ENCODE measurements at places on chromosomes 6 and 20.

- DNase-seq: no peak
Measured at GRCh38 chr6:24323632-24324337, 34.1 kb downstream of the DCDC2 start.

GRCh38 chr6:132174919-132175318, 223.7 kb upstream of the CCN2 start:
- no peak for DNase-seq

- no peak for DNase-seq
Measured at GRCh38 chr6:138205437-138206094, 12.7 kb downstream of the PBOV1 start.

DNA sequence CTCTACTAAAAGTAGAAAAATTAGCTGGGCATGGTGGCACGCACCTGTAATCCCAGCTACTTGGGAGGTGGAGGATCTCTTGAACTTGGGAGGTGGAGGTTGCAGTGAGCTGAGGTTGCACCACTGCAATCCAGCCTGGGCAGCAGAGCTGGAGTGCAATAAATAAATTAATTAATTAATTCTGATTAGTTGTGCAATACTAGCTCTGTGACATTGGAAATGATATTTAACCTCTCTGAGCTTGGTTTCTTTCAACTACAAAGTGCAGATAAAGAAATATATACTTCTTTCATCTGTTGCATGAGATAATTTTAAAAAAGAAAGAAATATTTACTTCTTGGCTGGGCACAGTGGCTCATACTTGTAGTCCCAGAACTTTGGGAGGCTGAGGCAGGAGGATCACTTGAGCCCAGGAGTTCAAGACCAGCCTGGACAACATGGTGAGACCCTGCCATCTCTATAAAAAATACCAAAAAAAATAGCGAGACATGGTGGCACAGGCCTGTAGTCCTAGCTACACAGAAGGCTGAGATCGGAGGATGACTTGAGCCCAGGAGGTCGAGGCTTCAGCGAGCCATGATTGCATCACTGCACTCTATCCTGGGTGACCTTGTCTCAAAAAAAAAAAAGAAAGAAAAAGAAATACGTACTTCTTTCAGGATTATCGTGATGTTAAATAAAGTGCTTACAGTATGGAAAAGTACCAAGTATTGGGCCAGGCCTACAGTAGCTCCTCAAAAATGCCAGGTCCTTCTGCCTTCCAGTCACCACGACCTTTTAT, 15.6 kb upstream of the TBCC start:
- DNase-seq: no peak

DNA sequence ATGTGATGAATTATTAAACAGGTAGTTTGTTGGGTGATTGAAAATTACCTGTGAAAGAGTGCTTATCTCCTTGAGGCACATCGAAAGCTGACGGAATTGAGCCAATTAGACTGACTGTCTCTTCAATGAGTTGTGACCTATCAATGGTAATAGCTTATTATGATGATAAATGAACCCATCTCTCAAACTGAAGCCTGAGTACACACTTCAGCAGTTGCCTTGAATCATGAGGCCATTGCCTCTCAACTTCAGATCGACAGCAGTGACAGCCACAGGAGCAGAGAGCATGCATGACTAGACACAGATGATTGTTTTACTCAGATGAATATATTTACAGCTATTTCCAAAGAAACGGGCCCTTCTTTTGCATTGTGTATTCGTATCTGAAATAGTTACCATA, 323.9 kb downstream of the LAMA2 start:
- DNase-seq: no peak

GRCh38 chr6:36610956-36611336, 16.8 kb downstream of the SRSF3 start:
- DNase-seq: no peak

GRCh38 chr6:3210024-3210610, 17.3 kb downstream of the TUBB2B start:
- no peak for DNase-seq

- DNase-seq: no peak
Measured at GRCh38 chr20:47969426-47969825, 184.1 kb upstream of the SULF2 start.

DNA sequence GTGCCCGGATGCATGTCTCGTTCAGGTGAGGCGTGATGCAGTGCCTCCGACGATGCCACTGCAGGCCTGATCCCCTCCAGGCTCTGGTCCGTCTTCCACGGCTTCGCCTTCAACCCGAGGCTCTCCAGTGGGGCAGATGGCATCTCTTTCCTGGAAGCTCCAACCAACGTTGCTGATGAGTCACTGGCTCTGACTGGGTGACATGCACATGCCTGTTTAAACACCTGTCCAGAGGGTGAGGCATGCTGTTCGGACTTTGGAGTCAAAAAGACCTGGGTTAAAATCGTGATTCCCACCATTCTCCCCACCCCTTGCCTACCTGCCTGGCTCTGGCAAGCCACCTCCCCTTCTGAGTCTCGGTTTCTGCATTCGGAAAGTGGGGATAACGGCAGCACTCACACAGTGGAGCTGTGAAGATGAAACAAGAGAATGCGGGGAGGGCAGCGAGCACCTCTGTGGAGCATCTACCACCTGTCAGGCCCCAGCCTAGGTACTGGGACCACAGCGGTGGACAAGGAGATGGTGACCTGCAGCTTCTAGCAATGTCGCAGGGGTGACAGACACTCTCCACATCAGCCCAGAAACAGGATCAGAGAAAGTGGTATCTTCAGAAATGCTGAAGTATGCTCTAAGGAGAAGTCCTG, 8.5 kb upstream of the EDN3 start:
- DNase-seq: no peak

DNA sequence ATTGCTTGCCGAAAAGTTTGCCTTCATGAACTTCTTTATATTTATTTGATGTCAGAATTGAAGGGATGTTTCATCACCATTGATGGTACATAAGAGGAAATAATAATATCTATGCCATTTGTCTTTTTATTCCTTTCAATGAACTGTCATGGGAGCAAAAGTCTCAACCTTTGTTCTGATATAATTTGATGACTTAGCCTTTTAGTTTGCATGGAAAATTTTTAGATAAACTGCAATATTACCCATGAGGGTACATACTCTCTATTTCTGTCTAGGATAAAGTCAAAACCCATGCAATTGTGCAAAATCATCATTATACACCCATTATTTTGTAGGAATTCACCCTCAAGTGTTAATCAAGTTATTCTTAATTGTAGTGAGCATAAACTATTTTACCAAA, 15.9 kb downstream of the TBXT start:
- DNase-seq: no peak

DNA sequence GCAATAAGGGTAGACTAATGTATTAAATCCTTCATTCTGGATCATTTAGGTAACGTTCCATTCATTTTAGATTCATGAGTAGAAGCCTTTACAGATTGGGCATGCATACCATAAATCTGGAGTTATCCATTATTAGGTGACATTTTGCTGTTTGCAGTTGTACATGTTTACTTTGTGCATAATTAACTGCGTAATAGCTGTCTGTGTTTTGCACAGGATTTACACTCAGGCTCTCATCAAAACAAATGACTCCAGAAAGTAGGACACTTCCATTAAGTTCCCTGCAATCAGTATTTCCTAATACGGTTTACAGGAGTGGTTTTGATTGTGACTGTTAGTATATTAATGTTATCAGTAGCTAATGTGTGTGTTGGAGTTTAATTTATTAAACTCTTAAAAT, 997.4 kb downstream of the HACE1 start:
- no peak for DNase-seq

DNA sequence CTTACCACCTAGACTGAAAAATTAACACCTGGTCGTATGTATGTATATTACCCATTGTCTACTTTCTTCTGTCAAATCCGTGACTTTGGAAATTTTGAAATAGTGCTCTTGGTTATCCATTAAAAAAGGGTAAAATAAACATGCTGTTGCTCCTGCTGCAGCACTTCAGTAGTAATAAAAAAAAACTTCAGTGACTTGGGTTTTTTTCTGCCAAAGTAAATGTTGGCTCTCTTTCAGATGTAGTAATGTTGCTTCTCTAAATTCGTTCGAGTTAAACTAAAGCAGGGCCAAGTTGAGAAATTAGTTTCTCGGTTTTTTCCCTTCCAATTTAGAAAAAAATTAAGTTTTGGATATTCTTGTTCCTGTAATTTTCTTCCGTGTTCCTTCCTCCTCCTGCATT, 34.2 kb downstream of the JARID2 start:
- DNase-seq: peak; percentile 66

DNA sequence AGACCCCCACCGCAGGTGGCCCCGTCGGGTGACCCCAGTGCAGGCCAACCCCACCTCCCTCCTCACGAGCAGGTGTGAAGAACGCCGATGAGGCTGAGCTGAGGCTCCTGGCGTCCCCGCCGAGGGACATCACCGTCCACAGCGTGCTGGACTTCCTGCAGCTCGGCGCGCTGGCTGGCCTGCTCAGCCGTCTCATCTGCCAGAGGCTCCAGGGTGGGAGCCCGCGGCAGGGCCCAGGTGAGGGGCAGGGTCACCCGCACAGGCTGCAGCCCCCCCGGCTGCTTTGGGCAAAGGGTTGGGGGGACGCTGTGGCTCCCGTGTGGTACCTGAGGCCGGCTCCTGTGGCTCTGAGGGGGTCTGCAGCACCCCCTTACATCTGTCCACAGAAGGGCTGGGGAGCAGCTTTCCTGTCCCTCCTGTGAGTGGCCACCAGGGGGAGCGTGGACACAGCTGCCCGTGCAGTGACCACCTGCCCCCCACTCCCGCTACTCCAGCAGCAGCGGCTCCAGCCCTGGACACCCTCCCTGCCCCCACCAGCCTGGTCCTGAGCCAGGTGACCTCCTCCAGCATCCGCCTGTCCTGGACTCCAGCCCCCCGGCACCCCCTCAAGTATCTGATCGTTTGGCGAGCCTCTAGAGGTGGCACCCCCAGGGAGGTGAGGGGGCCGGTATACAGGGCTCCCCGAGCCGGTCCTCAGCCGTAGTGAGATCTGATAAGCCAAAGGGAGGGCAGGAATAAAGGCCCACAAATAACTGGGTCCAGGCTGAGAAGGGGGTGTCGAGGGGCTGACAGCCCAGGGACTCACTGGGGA, 16.5 kb downstream of the COL20A1 start:
- DNase-seq: peak; percentile 8

GRCh38 chr6:169709293-169709692, 7.4 kb downstream of the C6orf120 start:
- no peak for DNase-seq

- DNase-seq: no peak
Measured at GRCh38 chr20:40899344-40899743, 129.3 kb upstream of the TOP1 start.

DNA sequence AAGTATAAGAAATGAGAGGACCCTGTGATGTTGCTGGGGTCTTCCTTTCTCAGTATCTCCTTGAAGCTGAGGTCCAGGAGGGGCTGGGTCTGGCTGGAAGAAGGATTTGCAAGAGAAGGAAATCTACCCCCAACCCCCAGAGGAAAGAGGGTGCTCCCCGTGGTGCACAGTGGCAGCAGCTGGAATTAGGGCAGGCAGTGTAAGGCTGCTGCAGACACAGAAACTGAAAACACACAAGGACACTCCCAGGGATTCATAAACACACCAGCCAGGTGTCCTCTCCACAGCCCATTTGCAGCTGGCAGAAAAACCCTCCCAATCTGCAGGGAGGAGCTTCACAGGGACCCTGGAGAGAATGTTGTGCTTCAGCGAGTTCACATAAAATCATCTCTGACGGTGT, 297.2 kb downstream of the CDH26 start:
- no peak for DNase-seq

DNA sequence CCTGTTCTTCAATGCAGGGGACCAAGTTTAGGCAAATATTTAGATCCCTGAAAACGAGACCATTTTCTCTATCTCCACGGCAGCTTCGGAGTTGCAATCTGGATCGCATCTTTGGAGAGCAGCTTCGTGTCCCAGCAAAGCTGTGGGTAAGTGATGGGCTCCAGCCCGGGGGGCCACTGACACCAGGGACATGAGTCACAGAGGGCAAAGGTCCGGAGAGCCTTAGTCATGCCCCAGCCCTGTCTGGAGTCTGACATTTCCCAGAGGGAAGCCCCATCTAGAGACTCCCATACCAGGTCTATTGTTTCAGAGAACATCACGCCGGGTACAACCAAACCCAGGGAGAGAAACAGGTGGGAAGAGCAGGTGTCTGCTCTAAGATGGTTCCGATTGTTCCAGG, 95.9 kb downstream of the NFATC2 start:
- no peak for DNase-seq

DNA sequence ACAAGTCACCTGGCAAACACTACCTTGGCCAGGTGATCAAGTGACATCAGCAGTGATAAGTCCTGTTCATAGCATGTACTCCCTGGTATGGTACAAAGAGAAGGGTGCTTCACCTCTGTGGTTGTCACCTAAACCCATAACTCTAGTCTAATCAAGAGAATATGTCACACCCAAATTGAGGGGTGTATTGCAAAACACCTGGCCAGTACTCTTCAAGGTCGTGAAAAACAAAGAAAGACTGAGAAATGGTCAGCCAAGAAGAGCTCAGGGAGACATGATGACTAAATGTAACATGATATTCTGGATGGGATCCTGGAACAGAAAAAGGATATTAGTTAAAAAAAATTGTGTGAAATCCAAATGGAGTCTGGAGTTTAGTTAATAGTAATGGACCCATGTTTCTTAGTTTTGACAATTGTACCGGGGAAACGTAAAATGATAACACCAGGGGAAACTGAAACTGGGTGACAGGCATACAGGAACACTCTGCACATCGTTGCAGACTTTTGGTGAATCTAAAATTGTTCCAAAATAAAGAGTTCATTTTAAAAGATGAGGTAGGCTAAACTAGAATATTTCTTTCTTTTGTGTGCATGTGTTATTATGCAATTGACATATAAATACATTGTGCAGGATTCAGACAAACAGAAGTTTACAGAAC, 262.0 kb downstream of the CDC5L start:
- no peak for DNase-seq

- DNase-seq: no peak
Measured at GRCh38 chr6:73263570-73263909, 544 bp upstream of the KHDC1 start.

DNA sequence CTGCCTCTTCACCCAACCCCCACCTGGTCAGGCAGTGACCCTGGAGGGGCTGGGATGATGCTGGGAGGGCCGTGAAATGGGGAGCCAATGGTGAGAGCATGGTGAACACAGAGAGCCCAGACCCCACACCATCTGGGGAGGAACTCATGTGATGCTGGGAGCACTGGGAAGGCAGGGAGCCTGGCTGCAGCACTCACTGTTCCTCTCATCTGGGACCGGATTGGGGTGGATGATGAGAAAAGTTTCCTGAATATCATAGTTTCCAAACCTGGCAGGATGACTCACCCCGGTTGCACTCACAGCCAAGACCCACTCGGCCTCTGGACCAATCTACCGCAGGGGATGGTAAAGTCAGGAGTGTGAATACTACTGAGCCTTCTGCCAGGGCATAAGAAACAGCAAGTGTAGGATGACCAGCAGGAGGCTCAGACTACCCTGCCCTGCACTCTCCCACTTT, 21.8 kb downstream of the ULBP1 start:
- DNase-seq: no peak

DNA sequence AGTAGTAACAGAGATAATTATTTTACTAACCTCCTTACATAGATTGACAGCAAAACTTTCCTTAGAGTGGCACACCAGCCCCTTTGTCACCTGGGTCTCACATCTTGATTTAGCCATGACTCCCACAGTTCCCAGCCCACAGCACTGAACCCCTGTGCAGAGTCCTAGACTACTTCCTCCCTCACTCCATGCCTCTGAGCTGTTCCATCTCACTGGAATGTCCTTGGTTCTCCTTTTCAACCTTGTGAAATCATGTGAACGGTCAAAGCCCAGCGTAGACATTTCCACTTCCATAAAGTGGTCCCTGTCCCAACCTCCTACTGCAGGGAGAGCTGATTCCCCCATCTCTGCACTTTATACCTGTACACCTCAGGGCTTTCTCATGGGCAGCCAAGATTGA, 19.7 kb downstream of the CGA start:
- peak; percentile 19 for DNase-seq

GRCh38 chr6:154238831-154239230, 117.8 kb downstream of the IPCEF1 start:
- peak; percentile 30 for DNase-seq

Measured in inflammatory macrophage (primary cell).